GM23338 (cell line): ENCODE measurements at places on chromosomes 4 and X. TPM values are rescaled to one million over a fixed set of nuclear protein-coding genes. Genes with fewer than 3 reads are reported as not detected.

- no peaks in the 10 kb centered on the region for H3K27me3 ChIP-seq
- DNase-seq, result no peak
- H3K36me3 ChIP-seq, result no peaks in the 10 kb centered on the region
- no peak overlapping the region for H3K4me3 ChIP-seq
These were observed 387.5 kb upstream of the FTHL17 start for GRCh38 chrX:31459361-31459760.

Gene PLP2
- total RNA-seq, result 1.6 and 3.4 TPM in 2 replicates

DNA sequence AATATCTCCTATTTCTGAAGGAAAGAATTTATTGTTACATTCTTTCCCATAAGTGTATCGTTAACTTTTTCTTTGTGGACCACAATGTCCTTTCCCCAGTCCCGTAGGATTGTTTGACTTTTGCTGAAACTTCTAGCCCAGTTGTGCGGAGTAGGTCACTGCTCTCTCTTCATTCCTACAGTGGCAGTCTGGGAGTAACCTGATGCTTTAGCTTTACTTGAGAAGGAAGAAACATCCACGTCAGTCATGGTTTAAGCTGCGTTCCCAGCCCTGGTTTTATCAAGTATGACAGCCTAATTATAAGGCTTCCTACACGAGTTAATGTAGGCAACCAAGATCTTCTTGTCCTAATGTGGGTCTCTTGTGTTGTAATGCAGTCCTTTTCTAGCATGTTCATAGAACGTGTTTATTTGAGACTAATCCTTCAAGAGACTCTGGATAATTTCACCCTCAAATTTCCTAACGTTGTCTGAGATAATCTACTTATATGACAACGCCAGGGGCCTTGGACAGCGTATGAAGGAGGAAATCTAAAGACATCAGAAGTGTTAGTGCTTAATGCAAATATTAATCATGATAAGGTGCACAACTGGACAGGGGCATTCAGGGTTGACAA, 40.8 kb upstream of the GRPR start:
- peak; percentile 1 for DNase-seq
- no peak overlapping the region for H3K27ac ChIP-seq

DNA sequence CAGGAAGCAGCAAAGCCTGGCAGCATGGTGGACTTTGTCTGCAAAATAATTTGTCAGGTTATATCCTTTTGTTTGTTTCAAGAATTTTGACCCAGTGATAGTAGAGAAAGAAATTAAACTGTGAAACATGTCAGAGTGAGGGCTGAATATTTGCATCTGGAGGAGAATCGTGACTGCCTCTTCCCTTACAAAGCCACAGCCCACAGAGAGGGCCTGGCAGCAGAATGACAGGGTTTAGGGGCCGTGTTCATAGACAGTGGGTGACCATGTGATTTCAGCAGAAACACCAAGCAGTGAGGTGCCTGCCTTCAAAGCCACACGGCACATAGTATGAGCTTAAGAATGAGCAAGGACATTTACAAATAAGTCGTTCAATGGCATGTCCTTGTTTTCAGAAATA, 24.4 kb upstream of the PLAC8 start:
- DNase-seq, result no peak
- H3K27ac ChIP-seq, result no peak overlapping the region

- H3K4me1 ChIP-seq, result no peaks in the 10 kb centered on the region; the same call in 1 of the 2 replicates
- no peaks in the 10 kb centered on the region for H3K36me3 ChIP-seq
- H3K27ac ChIP-seq, result no peak overlapping the region
- no peak overlapping the region for H3K4me3 ChIP-seq
These were observed 89.8 kb upstream of the ACSL4 start for GRCh38 chrX:109822861-109823260.

Gene SCRG1
- total RNA-seq, result not detected in 2 replicates

Gene TCP11X2
- 0.97 and 1.6 TPM in 2 replicates for total RNA-seq
